Right atrium auricular region (tissue), 2 donors: ENCODE measurements at places on chromosomes 4 and X. TPM values are rescaled to one million over a fixed set of nuclear protein-coding genes. Genes with fewer than 3 reads are reported as not detected.

DNA sequence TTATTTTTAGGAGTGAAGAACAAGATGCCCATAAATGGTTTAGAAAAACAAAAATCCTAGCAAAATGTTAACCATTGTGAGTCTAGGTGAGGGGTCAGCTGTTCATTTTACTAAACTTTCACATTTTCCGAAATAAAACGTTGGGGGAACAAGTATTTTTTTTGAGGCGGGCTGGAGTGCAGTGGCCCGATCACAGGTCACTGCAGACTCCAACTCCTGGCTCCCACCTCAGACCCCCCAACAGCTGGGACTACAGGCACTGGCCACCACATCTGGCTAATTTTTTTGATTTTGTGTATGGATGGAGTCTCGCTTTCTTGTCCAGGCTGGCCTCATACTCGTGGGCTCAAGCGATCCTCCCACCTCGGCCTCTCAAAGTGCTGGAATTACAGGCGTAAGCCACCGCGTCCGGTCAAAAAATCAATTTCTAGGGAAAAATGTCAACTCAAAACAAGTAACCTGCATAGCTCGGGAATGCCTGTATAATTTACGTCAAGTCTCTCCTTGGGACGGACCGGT is 742 bp upstream of the TAF1 start:
- DNase-seq: no peak

DNA sequence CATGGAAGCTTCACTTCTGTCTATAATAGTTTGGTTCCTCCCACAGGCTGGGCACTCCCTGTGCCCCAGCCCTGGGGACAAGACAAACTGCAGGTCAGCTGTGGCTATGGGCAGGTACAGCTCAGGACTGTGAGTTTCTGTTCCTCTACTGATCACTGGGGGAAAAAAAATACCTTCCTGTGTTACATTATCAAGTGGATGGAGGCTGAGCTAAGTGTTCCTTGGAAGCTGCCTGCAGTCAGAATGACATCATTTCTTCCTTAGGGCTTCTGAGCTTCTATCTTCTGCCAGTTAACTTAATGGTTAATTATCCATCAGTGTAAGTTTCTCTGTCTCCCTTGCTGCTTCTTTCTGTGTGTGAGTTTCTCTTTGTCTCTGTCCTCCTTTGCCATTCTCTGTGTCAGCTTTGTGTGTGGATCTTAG is 4.6 kb downstream of the RAB33A start:
- no peak for DNase-seq

GRCh38 chrX:136781180-136781797 is 557 bp upstream of the ARHGEF6 start:
- DNase-seq: no peak

GRCh38 chr4:12459126-12459525 is 1025.0 kb downstream of the RAB28 start:
- no peak for DNase-seq

- DNase-seq: no peak
Observed at GRCh38 chrX:118558926-118559325, 63.3 kb downstream of the DOCK11 start.

LDB2 gene
- 64.4 TPM for total RNA-seq

GPRIN3 gene
- 7.8 TPM for total RNA-seq

TBC1D8B gene
- 4.6 TPM for total RNA-seq

TRAM1L1 gene
- total RNA-seq: 0.90 TPM

GASK1B gene
- total RNA-seq: 49.9 TPM
